Stimulated activated CD8-positive, alpha-beta memory T cell treated with anti-CD3 and anti-CD28 coated beads, Interleukin-7, amount 100 ng/mL, for 4 hours (primary cell): ENCODE measurements at places on chromosomes 7 and 10.
A peak's percentile ranks its signal among the peaks of the same experiment; 100 is the strongest.

- no peak for DNase-seq
Observed at GRCh38 chr7:95264363-95264891, 59.9 kb downstream of the PON1 start.

DNA sequence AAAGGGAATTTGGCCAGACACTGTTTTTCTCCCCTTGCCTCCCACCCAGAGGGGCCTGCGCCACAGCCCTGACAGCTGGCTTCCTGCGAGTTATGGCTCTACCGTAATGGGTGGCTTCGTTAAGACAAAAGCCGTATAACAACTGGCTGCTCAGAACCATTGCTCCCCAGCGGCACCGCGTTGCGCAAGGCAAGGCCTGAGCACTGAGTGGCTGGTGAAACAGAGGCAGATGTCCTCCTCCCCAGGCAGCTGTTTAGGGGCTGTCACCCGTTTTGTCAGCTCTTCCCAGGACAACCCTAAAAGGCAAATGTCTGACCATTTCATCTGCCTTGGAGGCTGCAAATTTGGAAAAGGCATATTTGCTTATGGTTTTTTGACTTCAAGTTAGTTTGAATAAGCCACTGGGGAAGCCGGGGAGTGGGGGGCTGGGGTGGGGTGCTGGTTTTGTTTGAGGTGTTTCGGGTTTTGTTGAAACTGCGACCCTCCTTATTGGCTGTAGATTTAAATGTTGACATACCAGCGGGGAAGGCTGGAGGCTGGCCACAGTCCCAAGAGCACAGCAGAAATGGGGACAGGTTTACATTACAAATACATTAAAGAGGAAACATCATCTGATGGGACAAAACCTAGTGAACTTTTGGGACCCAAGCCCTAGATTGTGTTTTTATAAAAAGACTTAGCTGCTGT lies 681 bp upstream of the SPOCK2 start:
- DNase-seq: no peak

- no peak for DNase-seq
Observed at GRCh38 chr7:46982928-46983327, 599.0 kb downstream of the TNS3 start.

DNA sequence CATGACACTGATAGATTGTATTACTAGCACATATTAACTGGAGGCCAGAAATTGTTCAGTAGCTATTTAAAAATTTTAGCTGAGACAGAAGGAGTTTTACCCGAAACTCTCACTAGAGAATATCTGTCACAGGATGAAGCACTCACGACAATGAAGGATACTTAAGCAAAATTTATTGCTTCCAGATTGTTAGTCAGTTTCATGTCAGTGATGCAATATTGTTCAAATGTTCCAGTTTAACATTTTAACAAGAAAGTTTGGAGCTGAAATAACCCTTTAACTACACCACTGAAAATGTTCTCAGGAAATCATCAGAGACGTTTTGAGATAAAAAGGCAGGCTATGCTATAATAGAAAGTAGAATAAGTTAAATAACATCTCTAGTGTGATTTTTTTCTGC lies 15.0 kb upstream of the CADPS2 start:
- DNase-seq: no peak

DNA sequence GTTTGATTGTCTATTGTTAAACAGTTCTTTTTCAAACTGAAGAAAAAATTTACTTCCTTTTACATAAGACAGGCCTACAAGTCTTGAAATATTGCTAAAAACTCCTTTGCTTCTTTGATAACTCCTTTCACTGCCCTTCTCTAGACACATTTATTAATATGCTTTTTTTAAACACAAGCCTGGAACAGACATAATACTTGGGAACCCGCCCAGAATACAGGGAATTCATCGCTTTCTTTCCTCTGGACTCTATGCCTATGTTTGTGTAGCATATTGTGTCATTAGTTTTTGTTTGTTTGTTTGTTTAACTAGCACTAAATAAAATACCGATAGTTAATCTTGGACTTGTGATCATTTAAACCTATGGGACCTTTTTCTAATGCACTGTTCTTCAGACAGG lies 42.4 kb upstream of the ABCB4 start:
- DNase-seq: no peak

DNA sequence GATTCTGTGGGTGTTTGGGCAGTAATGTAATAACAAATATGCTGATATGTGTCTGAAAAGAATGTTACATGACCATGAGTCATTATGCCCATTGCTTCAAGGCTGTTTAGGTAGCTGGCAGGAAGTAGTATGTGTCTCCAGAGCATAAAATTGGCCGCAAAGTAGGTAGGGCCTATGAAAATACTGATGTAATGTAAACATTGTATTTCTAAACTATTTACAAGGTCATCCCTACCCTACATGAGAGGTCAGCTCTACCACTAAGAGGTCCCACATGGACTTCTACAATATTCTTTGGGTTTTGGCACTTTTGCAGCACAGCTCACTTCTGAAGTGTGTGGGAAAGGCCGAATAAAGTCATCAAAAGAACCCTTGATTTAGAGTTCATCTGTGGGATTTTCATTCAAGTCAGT lies 301.9 kb downstream of the AHR start:
- no peak for DNase-seq

GRCh38 chr7:15462721-15463389 lies 99.0 kb downstream of the AGMO start:
- DNase-seq: no peak

GRCh38 chr7:132351954-132352499 lies 224.2 kb downstream of the PLXNA4 start:
- no peak for DNase-seq

- DNase-seq: no peak
Observed at GRCh38 chr7:79823246-79823951, 311.2 kb upstream of the GNAI1 start.

GRCh38 chr7:29309041-29309854 lies 114.7 kb downstream of the CHN2 start:
- DNase-seq: no peak

- DNase-seq: no peak
Observed at GRCh38 chr7:155223021-155223420, 74.7 kb upstream of the INSIG1 start.

GRCh38 chr7:111173990-111174389 lies 83.1 kb downstream of the LRRN3 start:
- DNase-seq: no peak

DNA sequence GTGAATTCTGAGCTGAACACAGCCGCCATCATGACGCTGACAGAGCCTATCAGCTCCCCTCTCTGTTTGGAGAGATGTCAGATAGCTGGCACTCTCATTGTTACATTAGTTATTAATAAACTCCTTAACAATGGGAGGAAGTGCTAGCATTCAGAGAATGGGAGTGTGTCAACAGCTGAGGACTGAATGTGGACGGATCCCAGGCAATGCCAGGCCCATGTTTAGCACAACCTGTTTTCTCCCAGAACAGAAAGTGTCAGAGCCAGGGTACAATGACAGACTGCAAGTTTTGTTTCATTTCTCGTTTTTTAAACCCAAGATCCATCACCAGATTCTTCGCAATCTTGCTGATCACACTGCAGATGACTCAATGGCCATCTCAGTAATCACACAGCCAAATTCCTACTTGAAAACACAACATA lies 99.6 kb downstream of the PRPF18 start:
- no peak for DNase-seq

GRCh38 chr10:35456784-35457183 lies 120.5 kb downstream of the CCNY start:
- DNase-seq: no peak

DNA sequence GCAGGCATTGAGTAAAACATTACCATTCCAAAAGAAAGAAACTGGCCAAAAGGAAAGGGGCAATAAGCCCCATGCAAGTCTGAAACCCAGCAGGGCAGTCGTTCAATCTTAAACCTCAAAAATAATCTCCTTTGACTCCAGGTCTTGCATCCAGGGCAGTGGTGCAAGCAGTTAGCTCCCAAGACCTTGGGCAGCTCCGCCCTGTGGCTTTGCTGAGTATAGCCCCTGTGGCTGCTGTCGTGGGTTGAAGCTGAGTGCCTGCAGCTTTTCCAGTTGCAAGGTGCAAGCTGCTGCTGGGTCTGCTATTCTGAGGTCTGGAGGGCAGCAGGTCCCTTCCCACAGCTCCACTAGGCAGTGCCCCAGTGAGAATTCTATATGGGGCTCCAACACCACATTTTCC lies 580.1 kb upstream of the AUTS2 start:
- DNase-seq: no peak

DNA sequence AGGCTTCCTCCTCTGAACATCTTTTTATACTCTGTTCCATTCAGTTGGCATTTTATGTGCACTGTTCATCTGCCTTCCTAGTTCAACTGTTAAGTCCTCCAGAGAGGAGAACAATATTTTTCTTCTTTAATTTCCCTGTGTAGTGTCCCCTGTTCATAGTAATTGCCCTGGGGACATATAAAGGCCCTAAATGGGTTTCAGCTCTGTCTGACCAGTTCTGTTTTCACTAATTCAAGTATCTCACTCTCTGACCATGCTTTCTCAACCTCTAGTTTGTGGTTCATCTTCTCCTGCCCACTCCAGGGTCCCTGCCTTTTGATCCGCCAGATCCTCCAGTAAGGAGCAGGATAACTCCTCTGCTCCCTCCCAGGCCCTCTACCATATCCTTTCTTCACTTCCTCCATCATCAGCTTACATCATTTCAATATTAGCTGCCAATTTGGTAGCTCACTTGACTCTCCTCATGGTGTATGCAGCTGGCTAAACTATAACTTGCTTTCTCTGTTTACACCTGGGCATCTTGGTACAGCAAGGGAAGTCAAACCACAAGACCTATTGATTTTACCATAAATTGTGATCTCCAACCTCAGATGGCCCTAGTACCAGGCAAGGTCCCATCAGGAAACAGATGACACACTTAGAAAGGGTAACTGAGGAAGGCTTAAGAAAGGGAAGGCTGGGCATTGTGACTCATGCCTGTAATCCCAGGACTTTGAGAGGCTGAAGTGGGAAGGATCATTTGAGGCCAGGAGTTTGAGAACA lies 17.7 kb upstream of the C10orf67 start:
- DNase-seq: no peak

DNA sequence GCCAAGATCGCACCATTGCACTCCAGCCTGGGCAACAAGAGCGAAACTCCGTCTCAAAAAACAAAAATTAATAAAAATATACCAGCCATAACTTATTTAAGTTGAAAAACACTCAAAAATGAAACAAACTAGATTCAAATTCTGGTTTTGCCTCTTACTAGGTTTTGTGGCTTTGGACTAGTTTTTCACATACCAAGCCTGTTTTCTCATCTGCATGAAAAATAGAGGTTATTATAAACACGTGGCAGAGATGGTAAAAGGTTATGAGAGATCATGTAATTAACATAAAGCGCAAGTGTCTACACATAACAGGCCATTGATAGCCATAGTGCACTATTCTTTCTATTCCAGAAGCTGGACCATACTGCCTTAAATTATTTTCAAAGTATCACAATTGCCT lies 35.5 kb upstream of the CABCOCO1 start:
- no peak for DNase-seq

- DNase-seq: no peak
Observed at GRCh38 chr10:49662169-49662830, 17.2 kb upstream of the C10orf53 start.

DNA sequence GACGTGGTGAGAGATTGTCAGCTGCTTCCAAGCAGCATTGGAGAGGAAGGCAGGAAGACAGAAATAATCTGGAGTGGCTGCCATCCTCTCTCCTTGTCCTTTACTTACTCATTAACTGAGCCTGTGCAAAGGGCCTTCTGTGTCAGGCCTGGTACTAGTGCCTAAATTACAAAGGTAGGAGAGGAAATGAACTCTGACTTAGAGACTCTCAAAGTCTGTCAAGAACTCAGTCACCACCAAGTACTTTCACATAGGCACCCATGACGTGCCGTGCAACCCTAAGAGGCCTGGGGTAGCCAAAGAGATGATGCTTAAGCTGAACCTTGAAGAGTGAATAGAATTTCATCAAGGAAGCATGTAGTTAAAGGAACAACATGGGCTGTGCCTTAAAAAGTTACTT lies 866.9 kb downstream of the LRMDA start:
- DNase-seq: no peak

DNA sequence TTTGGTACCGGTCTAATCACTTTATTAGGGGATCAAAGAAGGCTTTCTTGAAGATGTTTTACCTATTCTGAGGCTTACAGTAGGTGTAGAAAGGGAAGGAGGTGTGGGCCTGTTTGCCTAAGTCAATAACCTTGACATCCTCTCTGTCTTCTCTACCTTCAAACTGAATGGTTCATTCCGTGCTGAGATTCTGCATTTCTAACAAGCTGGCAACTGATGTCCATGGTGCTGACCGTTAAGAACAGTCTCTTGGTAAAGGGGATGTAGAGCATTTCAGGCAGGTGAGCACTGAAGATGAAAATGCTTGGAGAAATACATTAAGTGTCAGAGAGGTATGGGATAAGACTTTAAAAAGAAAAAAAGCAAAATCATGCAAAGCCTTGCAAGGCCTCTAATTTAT lies 51.5 kb upstream of the DGKB start:
- no peak for DNase-seq

DNA sequence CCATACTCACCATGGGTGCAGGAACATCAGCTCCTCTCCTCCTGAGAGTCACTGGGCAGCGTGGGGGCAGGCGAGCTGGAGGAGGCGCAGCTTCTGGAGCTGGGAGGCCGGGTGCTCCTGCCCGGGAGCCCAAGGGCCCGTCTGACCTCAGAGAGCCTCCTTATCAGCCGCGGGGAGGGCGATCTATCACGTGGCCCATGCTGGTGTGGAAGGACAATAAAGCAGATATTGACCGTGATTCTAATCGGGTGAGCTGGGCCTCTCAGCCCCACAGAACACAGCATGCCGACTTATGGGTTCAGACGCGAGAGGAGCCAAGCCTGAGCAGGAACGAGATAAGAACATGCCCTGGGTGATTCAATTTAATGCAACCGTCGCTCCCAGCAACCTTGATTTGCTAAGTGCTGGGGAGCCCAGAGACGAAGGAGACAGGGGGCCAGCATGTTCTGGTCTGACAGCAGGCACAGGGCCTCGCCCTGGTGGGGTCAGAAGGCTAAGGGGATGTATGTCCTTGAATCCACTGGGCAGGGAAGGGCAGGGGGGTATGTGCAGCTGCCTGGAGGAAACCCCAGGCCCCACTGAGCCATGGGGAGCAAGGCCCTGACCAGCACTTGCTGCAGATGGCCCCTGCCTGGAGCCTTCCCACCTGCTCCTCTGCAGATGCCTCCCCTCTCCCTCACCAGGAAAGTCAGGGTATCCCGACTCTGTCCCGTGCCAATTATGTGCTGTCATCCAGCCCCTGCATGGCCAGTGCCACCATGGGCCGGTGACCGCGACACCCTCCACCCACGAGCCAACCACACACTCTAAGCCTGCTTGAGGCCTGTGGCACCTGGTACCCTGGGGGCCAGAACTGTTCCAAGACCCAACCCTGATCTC lies 95.3 kb upstream of the RET start:
- no peak for DNase-seq

- no peak for DNase-seq
Observed at GRCh38 chr10:5606864-5607263, 59.5 kb downstream of the ASB13 start.

GRCh38 chr7:132451161-132451560 lies 125.1 kb downstream of the PLXNA4 start:
- peak; percentile 20 for DNase-seq

GRCh38 chr10:71845410-71846405 lies 5.3 kb downstream of the PSAP start:
- DNase-seq: no peak
